ENCODE measurements at places on chromosomes 6 and 20. TPM values are rescaled to one million over a fixed set of nuclear protein-coding genes. Genes with fewer than 3 reads are reported as not detected.

HDGFL1 gene
- not detected for total RNA-seq

EDN3 gene
- not detected for total RNA-seq

IL20RA gene
- 2.3 TPM for total RNA-seq

PXDC1 gene
- 22.6 TPM for total RNA-seq

NOX3 gene
- not detected for total RNA-seq

FRMD1 gene
- not detected for total RNA-seq

BPIFB1 gene
- total RNA-seq, result not detected

TSPO2 gene
- total RNA-seq, result not detected

CTSA gene
- 102 TPM for total RNA-seq

RBPJL gene
- total RNA-seq, result not detected

DNA sequence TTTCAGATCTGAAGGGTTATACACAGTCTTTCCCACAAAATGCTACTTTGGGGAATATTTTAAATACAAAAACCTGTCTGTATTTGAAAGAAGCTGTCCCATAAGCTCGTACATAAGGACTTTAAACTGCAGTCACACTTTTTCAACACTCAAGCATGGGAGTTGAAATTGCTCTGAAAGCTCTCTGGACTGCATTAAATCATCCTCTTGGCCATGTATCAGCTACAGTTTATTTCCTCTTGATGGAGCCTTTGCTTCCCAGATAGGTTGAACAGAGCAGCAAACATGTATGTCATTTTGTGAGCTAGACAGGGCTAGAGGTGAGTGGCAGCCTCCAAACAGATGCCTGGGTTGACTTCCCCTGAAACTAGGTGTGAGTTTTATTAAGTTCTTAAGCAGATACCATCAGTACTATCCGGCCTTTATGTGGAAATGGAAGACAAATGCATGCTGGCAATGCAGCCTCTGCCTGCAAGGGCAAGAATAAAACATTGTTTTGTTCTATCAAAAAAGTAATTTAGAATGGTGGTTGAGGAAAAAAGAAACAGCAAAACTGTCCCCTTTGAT is 105.9 kb upstream of the ENPP5 start:
- peaks cover 7% of the 10 kb centered on the region for H3K4me1 ChIP-seq
- H3K27me3 ChIP-seq, result no peaks in the 10 kb centered on the region
- H3K36me3 ChIP-seq, result no peaks in the 10 kb centered on the region
- no peak for DNase-seq
- no peak overlapping the region for H3K27ac ChIP-seq

DNA sequence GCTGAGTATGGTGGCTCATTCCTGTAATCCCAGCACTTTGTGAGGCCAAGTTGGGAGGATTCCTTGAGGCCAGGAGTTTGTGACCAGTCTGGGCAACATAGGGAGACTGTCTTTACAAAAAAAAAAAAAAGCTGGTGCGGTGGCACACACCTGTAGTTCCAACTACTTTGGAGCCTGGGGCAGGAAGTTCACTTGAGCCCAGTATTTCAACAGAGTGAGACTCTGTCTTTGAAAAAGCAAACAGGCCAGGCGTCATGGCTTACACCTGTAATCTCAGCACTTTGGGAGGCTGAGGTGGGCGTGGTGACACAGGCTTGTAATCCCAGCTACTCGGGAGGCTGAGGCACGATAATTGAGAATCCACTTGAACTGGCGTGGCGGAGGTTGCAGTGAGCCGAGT is 28.7 kb downstream of the MYBL2 start:
- H3K4me3 ChIP-seq, result no peak overlapping the region
- H3K27me3 ChIP-seq, result no peaks in the 10 kb centered on the region
- H3K27ac ChIP-seq, result no peak overlapping the region
- DNase-seq, result no peak
- H3K4me1 ChIP-seq, result no peaks in the 10 kb centered on the region

DNA sequence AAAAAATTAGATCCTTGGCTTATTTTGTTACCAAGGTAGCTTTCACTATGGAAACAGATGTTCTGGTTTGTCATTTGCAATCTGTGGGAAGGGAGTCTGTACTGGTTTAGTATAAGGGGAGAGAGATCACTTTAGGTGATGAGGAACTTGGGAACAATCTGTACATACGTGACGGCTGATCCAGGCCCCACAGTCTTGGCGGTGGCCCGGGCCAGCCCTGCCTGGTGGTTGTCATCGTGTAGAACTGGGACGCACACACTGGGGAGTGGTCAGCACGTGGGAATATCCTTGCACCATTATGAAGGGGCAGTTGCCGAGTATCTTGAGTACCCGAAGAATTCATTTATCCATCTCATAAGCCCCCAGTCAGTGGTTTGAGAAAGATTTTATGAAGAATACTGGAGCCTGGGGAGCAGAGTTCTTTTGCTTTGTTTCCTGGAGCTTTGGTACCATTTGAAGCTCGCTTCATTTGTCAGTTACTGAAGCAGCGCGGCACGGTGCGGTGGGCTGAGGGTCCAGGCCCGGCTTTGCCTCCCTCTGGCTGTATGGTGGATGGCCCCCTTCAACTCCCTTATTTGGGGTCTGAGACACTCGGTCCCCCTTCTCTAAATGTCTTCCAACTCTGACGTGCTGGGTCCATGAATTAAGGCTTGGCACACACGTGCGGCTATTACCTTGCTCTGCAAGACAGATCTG is 22.8 kb upstream of the CLDN20 start:
- H3K4me3 ChIP-seq, result no peak overlapping the region
- H3K27me3 ChIP-seq, result no peaks in the 10 kb centered on the region
- H3K4me1 ChIP-seq, result no peaks in the 10 kb centered on the region
- no peak overlapping the region for H3K27ac ChIP-seq
- no peak for DNase-seq

GRCh38 chr6:33784787-33785186 is 4.1 kb downstream of the LEMD2 start:
- peaks cover 84% of the 10 kb centered on the region for H3K4me1 ChIP-seq
- H3K36me3 ChIP-seq, result no peaks in the 10 kb centered on the region
- H3K27me3 ChIP-seq, result no peaks in the 10 kb centered on the region

GRCh38 chr6:40852779-40853373 is 186.1 kb downstream of the UNC5CL start:
- H3K4me3 ChIP-seq, result no peak overlapping the region

DNA sequence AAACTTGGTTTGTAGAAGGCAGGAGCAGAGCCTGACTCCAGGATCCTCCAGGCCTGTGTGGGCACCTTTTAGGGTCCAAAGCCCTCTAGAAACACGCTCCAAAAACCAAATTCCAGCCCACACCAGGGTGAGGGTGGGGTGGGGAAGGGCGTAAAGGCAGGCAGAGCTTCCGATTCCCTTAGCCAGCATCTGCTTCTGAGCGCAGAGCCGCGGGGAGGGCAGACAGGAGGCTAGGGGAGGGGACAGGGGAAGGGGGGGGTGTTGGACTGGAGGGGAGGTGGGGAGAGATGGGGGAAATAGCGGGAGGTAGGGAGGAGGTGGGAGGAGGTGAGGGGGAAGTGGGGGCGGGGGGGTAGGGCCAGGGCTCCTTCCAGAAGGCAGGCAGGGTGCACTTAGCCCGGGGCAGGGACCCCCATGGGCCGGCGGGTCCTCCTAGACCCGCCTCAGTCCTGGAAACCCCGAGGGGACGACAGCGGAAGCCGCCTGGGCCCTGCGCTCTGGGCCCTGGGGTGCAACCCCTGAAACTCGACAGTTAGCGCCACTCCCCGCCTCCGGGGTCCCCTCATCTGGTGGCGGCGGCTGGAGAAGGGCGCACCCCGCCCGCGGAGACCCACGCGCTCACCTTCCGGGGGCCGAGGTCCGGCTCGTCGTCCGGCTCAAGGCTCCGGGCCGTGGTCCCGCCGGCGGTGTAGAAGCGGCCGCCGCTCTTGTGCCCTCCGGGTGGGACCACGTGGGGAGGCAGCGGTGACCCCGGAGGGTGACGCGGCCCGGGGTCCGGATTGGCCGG is 22.0 kb upstream of the FRMD1 start:
- H3K27ac ChIP-seq, result no peak overlapping the region
- peaks cover 6% of the 10 kb centered on the region for H3K4me1 ChIP-seq
- no peaks in the 10 kb centered on the region for H3K36me3 ChIP-seq
- no peak for DNase-seq
- H3K4me3 ChIP-seq, result peak overlapping the region; percentile 20
- H3K27me3 ChIP-seq, result peaks cover 32% of the 10 kb centered on the region

DNA sequence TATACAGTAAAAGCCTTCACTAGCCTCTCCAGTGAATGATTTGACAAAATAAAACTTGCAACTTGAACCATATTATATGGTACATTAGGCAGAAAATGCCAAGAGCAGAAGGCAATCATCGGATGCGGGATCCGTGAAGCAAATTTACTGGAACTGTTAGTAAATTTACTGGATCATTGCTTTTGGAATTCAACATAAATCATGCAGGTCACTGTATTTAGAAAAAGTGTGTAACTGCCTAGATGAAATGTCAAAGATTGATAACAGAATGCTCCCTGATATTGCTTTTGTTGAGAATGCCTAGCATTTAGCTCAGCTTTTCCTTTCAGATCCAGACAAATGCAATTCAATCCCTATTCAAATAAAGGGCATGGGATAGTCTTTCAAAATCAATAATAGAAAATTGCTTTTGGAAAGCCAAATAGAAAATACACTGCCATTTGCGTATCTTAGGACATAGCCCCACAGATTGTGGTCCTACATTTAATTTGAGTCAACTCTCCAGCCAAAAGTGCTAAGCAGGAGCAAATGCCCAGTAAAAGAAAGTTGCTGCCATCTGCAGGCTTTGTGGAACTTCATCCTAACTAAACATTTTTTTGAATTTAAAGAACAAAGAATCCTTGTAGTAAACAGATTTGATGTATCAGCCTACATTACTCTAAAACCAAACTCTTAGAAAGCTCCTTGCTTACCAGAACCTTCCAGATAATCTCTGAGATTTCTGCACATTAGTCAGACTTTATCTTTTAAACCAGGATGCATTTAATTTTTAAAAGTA is 109.5 kb upstream of the HSF2 start:
- H3K4me3 ChIP-seq, result no peak overlapping the region
- H3K4me1 ChIP-seq, result no peaks in the 10 kb centered on the region
- H3K36me3 ChIP-seq, result no peaks in the 10 kb centered on the region
- no peak for DNase-seq

GRCh38 chr20:25325073-25325472 is 65.6 kb downstream of the ABHD12 start:
- H3K27ac ChIP-seq, result peak overlapping the region; percentile 33
- peaks cover 23% of the 10 kb centered on the region for H3K36me3 ChIP-seq

DNA sequence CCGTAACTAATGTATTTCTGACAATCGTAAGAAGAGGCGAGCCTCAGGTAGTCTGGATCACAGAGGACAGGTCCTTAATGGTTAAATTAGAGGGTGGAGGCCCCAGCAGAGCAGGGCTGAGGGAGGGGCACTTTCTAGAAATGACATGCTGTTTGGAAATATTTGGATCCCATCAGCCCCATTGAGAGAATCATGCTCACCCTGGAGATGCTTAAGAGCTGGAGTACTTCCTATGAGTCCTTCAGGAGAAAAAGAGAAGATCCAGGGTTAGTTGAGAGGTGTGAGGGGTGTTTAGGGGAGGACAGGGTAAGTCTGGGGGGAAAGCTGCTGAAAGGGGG is 123.0 kb downstream of the TCP11 start:
- peak overlapping the region; percentile 98 for H3K27ac ChIP-seq
- no peaks in the 10 kb centered on the region for H3K36me3 ChIP-seq
- H3K4me3 ChIP-seq, result peak overlapping the region; percentile 48
- no peaks in the 10 kb centered on the region for H3K27me3 ChIP-seq

- H3K4me3 ChIP-seq, result no peak overlapping the region
- H3K27me3 ChIP-seq, result no peaks in the 10 kb centered on the region
- no peak for DNase-seq
- H3K4me1 ChIP-seq, result no peaks in the 10 kb centered on the region
- no peak overlapping the region for H3K27ac ChIP-seq
Measured at GRCh38 chr6:154426997-154427396, 70.4 kb upstream of the IPCEF1 start.

DNA sequence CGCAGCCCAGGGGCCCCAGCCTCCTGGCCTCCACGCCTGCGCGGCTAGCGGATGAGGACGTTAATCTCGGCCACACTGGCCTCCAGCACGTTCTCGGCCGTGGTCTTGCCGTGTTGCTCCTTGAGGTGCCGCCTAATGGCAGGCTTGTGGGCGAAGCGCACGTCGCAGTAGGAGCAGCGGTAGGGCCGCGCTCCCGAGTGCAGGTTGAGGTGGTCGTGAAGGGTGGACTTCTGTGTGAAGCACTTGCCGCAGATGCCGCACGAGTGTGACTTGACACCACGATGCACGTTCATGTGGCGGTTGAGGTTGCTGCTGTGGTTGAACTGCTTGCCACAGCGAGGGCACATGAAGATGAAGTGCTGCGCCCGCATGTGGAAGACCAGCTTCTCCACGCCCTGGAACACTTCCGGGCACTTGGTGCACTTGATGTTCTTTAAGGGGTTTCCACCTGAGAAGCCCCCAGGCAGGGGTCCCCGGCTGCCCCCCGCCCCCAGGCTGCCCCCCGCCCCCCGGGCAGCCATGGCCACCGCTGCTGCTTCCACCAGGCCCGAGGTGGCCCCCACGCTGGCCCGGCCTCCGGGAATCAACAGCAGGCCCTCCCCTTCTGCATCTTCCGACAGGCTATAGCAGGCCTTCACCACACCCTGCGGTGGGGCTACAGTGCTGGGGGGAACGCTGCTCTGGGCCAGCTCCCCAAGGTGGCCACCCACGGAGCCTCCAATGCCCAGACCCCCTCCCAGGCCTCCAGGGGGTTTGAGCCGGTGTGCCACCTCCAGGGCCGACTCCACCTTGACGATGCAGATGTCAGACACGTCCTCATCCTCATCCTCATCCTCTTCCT is 1.8 kb downstream of the ZBTB12 start:
- no peak overlapping the region for H3K4me3 ChIP-seq
- no peak overlapping the region for H3K27ac ChIP-seq
- no peaks in the 10 kb centered on the region for H3K36me3 ChIP-seq
- H3K4me1 ChIP-seq, result peaks cover 40% of the 10 kb centered on the region

- no peak overlapping the region for H3K4me3 ChIP-seq
- H3K4me1 ChIP-seq, result peaks cover 32% of the 10 kb centered on the region
- peak overlapping the region; percentile 32 for H3K27ac ChIP-seq
- H3K36me3 ChIP-seq, result no peaks in the 10 kb centered on the region
- peaks cover 13% of the 10 kb centered on the region for H3K27me3 ChIP-seq
Measured at GRCh38 chr20:906703-907270, 9.3 kb downstream of the ANGPT4 start.

GRCh38 chr6:46684771-46685170 is 2.9 kb upstream of the TDRD6 start:
- no peaks in the 10 kb centered on the region for H3K4me1 ChIP-seq
- no peak overlapping the region for H3K27ac ChIP-seq
- H3K36me3 ChIP-seq, result no peaks in the 10 kb centered on the region
- H3K27me3 ChIP-seq, result no peaks in the 10 kb centered on the region

DNA sequence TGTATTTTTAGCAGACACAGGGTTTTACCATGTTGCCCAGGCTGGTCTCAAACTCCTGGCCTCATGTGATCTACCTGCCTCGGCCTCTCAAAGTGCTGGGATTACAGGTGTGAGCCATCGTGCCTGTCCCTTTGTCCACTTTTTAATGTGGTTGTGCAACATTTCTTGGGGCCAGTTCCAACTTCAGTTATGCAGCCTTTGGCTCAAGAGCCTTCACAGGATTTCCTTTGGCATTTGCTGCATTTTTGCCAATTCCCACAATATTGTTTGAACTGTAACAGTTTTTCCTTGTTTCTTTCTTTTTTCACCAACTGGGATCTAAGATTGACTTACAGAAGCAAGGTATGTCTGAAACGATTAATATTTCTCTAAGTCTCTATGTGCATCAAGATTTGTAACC is 63.6 kb downstream of the EDN1 start:
- no peaks in the 10 kb centered on the region for H3K27me3 ChIP-seq
- no peak overlapping the region for H3K27ac ChIP-seq
- H3K4me1 ChIP-seq, result no peaks in the 10 kb centered on the region
- no peak overlapping the region for H3K4me3 ChIP-seq
- DNase-seq, result no peak
- no peaks in the 10 kb centered on the region for H3K36me3 ChIP-seq
